ENCODE measurements at places on chromosomes 2 and 18.

- no peak for DNase-seq
Observed at GRCh38 chr2:25938345-25938744, 44.0 kb downstream of the KIF3C start.

- no peak for DNase-seq
Observed at GRCh38 chr2:1101982-1102590, 151.4 kb downstream of the SNTG2 start.

DNA sequence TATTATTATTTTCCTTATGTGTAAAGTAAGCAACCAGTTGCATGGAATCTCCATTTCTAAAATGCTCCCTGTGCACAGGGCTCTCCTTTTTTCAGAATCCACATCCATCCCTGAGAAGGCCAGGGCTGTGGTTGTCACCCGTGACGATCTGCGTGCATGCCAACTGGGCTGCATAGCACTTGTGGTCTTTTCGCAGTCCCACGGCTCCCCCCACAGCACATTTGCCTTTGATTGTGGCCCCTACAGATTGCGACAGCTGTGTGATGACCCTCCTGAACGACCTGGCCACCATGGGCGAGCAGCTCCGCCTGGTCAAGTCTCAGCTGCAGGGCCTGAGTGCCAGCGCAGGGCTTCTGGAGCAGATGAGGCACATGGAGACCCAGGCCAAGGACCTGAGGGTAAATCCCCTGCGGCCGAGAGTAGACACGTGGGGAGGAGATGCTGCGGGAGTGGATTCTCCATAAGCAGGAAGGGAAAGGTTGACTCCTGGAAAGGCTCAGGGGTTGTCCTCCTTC is 119.8 kb upstream of the TTC39C start:
- no peak for DNase-seq

- DNase-seq = no peak
Observed at GRCh38 chr2:10173258-10174005, 50.9 kb downstream of the RRM2 start.

DNA sequence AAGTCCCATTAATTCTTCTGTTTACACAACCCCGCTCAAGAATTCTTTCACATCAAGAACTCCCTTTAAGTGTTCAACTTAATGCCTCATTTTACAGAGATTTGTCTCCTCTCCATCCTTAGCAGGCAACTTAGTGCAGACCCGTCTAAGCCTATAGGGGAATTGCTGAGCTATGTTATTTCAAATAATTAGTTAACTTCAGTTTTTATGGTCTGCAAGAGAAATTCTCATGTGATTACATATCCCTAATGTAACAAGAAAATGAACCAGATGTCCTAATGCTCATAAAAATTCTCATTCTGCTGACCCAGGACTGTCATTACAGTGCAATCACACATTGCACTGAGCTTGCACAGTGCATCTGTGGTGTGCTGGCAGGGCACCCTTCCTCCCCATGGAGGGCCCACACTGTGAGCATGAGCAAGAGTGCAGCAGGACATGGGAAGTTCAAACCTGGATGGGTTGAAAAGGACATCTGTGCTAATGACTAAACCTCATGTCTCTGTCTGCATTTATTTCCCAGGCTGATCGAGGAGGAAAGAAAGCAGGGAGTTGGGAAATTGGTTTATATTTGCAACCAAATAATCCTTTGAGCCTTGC is 97.1 kb downstream of the COL5A2 start:
- DNase-seq = no peak

DNA sequence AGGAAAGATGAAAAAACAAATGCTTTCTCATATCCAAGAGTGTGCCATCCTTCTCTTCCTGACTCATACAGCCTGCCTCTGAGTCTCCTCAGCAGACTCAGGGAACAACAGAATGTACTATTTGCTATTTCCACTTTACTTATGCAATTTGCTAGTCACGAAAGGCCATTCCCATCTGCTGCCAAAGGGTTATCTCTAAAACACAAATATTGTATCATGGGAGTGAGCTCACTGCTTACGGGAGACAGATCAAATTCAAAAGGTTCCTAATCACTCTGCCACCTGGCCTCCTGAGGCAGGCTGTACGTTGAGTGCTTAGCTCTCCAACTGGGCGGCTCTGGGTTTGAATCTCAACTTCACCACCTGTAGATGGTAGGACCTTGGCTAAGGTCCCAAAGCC is 92.0 kb downstream of the GAREM1 start:
- no peak for DNase-seq

DNA sequence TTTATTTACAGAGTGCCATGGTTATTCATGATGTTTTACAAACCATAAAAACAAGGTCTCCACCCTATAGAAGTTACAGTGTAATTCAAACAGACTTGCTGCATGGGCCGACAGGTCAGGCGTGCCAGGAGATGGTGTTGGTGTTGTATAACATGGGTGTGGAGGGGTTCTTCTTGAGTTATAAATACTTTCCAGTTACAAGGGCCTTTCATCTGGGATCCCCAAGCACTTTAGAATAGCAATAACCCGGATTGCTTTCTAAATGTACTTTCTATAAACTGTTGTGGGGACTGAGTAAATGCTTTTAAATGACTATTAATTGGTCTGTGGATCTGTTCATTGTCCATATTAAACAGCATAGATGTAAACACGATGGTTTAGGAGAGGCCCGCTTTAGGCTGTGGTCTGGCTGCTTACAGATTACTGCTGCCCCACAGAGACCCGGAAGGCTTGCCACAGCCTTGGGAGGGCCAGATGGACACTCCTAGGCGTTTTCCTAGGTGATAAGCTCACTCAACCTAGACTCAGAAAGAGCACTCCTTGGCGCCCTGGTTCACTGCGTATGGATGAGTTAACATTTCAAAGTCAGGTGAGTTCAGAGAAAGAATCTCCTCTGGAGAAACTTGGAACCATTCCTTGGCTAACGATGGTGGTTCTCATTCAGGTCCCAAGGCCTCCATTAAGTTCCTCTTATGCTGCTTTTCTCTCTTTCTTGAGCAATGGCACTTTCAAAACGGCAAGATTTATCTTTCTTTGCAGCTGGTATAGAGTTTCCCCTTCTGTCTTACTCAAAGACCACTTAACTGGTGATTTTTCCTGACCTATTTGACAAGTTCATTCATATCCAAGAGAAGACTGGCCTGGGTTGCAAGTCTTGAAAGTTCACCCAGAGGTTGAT is 3.6 kb upstream of the KIAA2012 start:
- DNase-seq = peak; percentile 86

- DNase-seq = peak; percentile 56
Observed at GRCh38 chr2:190627448-190628412, 21.2 kb upstream of the NAB1 start.

- DNase-seq = no peak
Observed at GRCh38 chr18:44765456-44765855, 84.8 kb downstream of the SETBP1 start.

GRCh38 chr2:168920504-168921157 is 19.5 kb downstream of the G6PC2 start:
- DNase-seq = peak; percentile 82

- peak; percentile 55 for DNase-seq
Observed at GRCh38 chr18:56489893-56490292, 148.5 kb downstream of the TXNL1 start.

- DNase-seq = no peak
Observed at GRCh38 chr18:3060667-3061580, 48.0 kb upstream of the LPIN2 start.

DNA sequence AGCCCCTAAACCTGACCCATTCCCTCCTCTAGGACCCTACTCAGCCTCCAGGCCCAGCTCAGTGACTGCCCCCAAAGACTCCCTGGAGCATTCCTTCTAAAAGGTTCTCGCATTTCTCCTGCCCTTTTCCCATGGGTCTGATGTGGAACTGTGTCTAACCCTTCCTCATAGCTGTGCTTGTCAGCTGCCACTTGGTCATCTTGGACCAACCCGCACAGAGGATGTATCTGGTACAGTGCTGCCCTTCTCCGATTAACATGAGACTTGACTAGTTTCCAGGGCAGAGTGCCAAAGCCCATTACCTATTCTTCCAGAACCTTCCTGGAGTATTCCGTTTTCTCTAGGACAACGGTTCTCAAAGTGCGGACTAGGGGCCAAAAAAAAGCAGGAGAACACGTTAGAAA is 518 bp upstream of the NFU1 start:
- DNase-seq = peak; percentile 46

GRCh38 chr18:74702950-74703349 is 105.3 kb downstream of the ZNF407 start:
- DNase-seq = no peak

GRCh38 chr2:239853706-239854327 is 171.3 kb downstream of the NDUFA10 start:
- no peak for DNase-seq

DNA sequence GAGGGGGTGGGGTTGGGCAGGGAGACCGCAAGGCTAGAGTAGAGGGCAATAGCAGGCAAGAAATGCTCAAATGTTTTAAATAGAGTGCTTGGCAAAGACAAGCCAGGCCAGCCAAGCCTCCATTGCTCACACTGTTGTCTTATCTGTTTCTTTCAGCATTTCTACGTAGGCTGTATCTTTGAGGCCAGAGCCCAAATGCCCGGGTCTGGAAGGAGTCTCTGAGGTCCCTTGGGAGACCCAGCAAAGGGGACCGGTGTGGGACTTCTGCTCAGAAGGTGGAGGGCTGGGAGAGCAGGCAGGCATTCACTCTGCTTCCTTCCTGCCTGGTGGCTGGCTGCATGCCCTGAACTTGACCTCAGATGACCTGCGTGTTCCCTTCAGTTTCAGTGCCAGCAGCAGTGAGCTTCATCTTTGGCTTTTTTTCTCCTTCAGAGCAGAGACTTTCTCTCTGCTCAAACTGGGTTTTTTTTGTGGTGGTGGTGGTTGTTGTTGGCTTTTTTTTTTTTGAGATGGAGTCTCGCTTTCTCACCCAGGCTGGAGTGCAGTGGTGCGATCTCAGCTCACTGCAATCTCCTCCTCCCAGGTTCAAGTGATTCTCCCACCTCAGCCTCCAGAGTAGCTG is 13.7 kb upstream of the TET3 start:
- peak; percentile 96 for DNase-seq

- DNase-seq = no peak
Observed at GRCh38 chr2:10062931-10063365, 17.3 kb downstream of the CYS1 start.

DNA sequence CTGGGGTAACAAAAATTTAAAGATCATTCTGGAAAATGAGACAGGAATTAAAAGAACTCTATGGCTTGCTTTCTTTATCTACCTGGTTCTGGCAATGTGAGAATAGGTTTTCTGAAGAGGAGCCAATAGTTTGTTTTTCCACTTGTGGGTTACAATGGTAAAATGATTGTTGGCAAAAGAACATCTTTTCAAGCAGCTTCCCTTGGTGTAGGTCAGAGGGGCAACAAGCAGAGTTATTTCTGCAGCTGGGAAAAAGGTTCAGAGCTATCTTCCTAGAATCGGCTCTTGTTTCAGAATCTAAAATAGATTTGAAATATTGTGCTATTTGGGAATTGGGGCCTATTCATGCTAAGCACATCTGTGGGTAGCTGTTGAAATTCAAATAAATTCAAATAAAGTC is 11.5 kb upstream of the TSPYL6 start:
- no peak for DNase-seq

DNA sequence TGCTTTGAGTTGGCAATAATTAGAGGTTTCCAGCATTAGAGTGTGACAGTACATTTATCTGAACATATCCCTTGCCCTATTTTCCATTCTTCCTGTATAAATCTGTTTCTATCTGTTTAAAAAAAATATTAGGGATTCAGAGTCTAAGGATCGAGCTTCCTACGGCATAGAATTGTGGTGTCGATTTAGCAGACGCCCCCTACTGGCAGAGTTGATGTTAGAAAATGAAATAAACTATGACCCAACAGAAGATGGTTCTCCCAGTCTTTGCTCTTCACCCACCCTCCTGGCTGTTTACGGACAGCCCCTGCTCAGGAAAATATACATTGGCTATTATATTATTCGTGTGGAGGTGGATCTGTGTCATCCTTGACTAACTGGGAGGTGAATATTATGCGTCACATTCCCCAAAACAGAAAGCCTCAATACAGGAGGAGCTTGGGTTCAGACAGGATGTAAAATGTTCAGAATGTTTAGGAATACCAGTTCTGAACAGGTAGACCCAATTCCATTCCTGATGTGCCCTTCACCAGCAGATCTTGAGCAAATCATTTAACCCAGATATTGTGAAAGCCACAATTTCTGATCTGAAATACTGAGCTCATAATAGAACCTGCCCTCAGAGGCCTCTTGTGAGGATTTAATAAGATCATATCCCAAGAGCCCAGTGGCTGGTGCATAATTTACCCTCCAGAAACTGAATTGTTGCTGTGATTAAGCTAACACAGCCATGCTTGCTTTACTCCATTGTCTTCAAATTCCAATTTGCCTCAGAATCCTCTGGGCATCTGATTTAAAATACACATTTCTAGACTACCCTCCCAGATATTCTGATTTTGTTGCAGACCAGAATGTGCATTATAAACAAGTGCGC is 10.8 kb upstream of the ERMN start:
- DNase-seq = peak; percentile 78

GRCh38 chr18:61651145-61651879 is 241.5 kb downstream of the RNF152 start:
- DNase-seq = no peak

DNA sequence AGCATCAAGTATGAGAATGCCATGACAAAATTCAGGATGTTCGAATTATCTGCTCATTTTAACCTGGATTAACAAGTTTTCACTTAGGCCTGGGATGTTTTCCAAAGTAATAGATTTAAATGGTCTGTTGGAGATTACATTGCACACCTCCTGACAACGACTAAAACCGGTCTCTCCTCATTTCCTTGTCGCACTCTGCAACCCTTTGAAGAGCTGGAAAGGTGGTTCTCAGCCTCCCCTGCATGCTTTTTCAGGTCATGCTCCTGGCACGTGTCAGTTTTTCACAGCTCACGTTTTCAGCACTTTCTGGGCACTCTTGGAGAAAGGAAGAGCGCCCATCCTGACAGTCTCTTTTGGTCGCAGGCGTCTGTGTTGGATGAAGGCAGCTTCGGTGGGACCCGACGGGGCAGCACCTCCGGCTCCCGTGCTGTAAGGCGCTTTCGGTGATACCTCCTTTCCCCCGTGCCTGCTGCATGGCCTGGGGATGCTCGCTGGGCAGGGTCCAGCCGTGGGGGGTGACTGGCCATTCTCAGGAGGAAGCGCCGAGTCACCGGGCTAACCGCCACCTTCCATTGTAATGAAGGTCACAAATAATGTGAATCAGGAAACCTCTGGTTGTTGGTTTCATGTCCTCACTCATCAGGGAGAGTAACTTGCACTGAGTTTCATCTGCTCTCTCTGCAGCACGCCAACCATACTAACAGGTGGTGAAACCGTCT is 63.5 kb upstream of the RBM44 start:
- no peak for DNase-seq

DNA sequence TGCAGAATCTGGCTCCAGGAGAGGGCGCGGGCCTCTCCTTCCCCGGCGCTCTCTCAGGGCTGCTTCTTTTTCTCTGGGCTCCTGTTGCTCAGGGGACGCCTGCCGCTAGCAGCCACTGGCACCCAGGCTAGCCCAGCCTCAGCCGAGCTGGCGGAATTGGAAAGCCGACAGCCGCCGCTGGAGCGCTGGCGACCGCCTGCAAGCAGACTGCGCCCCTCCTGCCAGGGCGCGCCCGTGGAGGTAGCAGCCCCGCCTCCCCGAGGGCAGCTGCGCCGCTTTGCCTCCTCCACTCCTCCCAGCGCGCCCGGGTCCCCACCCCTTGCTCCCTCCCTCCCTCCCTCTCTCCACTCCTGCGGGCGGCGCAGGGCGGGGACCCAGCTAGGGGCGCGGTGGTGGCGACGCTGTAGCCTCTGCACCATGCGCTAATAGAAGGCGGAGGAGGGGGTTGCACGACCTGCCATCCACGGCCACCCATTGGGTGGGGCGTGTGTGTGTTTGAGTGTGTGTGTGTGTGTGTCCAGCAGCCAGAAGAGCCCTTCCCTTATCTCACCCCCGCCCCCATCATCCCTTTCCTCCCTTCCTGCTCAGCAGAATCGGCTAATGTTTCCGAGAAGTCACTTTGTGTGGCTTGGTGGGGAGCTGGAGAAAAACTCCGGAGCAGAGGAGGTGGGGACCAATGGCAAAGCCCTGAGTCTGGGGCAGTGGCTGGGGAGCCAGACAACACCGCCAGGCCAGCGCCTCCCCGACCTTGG is at the start of gene SCN9A:
Gene SCN9A, minus strand, starts transcription at position 209 of the 752 bp plus-strand sequence. CDS start 64,188 bp downstream, outside the sequence.
- peak; percentile 94 for DNase-seq
